Stimulated activated naive CD8-positive, alpha-beta T cell treated with anti-CD3 and anti-CD28 coated beads, Interleukin-15, Interleukin-2, amounts not matched to agents 100 U/mL and 50 U/mL, for 24 hours (primary cell): ENCODE measurements at places on chromosomes 11 and 22.

GRCh38 chr11:134330611-134331353, 1.0 kb upstream of the GLB1L2 start:
- DNase-seq: no peak

GRCh38 chr11:62805961-62806441, 761 bp upstream of the NXF1 start:
- DNase-seq: peak; percentile 33

DNA sequence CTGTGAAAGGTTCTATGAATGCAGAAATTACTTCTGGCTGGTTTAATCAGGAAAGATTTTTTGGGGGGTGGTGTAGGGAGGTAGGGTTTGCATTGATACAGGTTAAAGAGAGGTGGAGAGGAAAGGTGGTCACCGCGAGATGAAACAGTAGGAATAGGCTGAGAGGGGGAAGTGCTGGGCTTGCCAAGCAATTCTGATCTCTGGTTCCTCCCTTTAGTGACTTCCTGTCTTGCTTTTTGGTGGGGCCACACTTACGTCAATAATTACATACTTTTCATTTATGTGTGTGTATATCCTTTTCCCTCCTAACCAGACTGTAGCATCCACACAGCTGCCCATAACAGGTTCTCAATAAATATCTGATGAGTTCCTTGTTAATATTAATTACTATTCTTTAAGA, 120.0 kb downstream of the CTNND1 start:
- DNase-seq: no peak

DNA sequence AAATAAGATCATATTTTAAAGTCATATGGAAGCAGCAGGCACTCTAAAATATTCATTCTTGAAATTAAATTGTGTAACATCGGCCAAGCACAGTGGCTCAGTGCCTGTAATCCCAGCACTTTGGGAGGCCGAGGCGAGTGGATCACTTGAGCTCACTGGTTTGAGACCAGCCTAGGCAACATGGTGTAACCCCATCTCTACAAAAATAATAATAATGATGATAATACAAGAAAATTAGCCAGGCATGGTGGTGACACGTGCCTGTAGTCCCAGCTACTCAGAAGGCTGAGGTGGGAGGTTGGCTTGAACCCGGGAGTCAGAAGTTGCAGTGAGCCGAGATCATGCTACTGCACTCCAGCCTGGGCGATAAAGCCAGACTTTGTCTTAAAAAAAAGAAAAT, 77.4 kb downstream of the TRIM29 start:
- DNase-seq: no peak

DNA sequence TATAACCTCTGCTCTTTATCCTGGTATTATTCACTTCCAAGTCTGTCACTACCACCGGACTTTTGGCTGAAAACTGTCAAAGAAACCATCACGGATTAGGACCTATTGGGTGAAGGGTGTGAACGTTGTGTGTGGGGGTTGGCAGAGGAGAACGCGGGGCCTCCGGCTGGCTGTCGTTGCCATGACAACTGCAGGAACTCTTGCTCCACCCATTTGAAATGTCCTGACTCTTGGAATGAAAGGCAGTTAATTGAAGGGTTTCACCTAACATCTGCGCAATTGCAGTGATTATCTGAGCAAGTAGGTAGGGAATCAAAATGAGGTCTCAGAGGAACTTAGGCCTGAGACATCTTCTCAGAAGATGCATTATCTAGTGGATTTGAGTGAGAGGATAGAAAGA, 60.9 kb upstream of the CLMP start:
- no peak for DNase-seq

DNA sequence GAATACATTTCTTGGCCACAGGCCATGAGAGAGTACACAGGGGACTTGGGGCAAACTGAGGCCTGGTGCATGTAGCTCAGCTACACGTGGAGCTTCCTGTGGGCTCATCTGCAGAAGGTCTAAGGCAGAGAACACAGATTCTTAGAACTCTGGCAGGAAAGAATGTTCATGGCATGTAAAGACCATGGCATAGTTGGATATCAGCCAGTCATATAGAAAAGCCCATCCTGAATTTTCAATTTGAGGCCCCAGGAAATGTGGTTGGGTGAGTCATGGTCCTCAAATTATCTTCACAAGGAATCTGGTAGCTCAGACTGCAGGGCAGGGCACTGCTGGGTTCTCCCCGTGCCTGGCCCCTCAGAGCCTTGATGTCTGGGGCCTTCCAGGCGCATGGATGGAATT, 13.7 kb upstream of the ST3GAL4 start:
- DNase-seq: no peak

DNA sequence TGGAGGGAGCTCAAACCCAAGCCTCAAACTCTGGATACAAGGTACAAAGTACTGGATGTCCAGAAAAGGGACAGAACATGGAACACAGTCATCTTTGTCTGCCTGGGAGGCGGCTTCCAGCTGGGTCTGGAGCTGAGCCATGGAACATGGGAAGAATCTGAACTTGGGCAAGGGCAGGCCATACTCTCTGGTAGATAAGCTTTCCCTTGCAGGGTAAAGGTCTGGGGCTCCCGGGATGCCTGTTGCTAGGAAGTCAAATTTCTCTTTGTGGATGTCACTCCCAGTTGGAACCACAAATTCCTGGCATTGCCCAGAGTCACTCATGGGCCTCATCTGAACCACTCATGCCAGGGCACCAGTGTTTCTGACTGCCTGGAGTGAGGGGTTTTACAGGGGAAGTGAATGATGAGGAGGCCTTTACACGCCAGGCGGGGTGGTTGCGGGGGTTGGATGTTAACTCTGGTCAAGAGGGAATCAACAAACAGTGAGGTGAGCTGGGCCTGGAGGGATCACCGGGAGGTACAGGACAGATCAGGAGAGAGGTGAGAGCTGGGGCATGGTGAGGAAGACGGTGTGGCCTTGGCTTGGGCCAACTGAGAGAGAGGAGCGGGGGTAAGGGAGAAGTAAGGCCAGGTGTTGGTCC, 5.7 kb downstream of the FTH1 start:
- no peak for DNase-seq

- DNase-seq: no peak
These were observed 3.1 kb downstream of the TMEM25 start for GRCh38 chr11:118533769-118534729.
